RWPE1 (cell line): ENCODE measurements at places on chromosomes 3 and 15.
A peak's percentile ranks its signal among the peaks of the same experiment; 100 is the strongest.

DNA sequence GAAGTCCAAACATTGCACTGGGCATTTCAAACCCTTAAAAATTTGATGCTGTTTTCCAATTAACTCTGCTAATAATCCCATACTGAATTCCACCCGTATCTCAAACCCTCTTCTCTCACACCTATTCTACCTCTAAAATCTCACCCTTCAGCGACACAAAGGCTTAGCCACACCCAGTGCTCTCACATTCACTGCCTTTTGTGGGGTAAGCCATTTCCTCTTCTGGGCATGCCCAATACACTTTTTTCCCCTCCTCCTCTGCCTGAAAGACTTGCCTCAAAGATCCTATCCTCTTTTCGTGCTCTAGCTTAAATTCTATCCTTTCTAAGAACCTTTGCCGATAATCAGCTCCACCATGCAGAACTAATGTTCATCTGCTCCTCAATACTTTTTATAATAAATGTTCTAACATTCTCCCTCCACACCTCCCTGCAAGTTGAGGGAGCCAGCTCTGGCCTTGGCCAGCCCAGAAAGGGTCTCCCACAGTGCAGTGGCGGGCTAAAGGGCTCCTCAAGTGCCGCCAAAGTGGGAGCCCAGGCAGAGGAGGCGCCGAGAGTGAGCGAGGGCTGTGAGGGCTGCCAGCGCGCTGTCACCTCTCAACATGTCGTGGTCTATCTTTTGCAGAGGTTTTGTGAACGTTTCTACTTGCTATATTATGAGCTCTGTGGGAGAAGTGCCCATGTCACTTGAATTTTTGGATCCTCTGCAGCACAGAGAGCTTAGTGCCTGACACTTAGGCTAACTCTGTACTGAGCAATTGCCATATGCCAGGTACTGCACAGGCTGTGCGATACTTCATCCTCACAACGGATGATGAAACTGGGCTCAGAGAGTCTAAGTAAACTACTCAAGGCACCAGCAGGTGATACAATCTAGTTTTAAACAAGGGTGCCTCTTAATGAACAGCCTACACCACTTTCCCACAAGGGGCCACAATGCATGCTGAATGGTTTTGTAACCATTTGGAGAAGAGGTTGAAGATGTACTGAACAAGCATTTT, 53.6 kb upstream of the BCL6 start:
- no peak for DNase-seq

DNA sequence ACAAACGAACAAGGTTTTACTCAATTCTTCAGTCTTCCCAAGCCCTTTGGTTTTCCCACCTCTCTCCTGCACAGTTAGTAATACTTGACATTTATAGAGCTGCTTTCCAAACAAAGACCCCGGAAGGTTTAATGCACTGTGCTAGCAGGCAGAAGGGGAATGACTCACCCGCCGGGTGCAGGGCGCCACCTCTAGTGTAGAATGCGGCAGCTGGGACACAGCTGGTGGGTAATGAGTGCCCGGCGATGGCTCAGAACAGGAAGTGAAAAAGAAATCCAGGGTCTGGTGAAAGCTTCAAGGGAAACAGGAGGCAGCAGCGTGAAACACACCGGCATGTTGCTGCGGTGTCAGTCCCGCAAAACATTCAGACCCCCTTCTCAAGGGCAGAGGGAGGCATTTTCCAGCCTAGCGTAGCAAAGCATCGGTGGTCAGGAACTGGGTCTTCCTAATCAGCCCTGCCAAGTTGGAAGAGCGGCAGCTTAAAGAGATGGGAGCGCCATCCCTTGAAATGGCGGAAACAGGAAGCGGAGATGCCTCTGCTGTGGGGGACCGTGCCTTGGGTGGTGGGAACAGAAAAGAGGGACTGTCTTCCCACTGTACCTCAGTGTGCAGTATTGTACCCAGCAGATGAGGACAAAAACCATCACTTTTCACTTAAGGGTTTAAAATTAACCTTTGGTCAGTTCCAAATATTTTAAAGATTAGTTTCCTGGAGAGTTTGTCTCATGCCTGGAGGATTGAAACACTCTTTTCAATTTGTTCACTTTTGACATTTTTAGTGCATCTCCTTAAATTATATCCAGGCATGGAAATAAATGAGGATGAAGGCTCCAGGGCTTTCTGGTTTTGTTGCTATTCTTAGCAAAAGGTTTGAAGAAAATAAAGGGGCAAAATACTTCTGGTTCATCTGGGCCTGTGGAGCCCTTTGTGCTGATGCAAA, 160.7 kb upstream of the MCTP2 start:
- no peak for DNase-seq

GRCh38 chr15:77772641-77773402, 140.1 kb upstream of the LINGO1 start:
- no peak for DNase-seq

DNA sequence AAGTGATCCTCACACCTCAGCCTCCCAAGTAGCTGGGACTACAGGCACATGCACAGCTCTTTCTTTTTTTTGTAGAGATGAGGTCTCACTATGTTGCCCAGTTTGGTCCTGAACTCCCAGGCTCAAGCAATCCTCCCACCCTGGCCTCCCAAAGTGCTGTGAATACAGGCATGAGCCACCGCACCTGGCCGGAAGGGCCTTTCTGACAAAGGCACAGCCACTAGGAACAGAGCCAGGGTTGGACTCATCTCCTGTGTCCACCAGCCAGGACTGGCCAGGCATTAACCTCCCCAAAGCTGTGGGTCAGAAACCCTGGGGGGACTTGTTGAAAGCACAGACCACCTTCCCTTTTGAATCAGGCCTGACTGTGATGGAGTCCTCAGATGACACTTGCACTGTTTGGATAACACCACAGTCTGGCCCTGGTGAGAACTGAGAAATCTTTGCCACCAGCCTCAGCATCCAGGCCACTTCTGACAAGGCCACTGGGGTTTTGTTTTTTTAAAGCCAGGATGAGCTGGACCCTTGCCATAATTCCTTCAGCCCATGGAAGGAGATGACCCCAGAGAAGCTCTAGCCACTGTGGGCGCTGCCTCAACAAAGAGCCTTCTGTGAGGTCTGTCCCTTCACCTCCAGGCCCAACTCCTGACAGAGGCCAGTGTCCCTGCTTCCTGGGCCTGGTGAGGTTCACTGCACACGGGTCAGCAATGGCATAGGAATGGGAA, 4.8 kb downstream of the TKT start:
- DNase-seq = no peak

DNA sequence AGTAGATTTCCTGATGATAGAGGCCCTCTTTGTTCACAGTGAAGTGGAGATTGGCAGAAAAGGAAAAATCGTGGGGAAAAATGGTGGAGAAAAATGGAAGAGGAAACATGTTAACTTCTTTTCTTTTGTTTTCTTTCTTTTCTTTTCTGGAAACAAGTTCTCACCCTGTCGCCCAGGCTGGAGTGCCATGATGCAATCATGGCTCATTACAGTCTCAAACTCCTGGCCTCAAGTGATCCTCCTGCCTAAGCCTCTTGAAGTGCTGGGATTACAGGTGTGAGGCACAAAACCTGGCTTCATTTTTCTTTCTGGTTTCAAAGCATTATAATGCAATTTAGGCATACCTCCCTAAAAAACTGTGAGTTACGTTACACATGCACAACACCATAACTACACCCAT, 464.2 kb downstream of the MECOM start:
- DNase-seq = no peak

DNA sequence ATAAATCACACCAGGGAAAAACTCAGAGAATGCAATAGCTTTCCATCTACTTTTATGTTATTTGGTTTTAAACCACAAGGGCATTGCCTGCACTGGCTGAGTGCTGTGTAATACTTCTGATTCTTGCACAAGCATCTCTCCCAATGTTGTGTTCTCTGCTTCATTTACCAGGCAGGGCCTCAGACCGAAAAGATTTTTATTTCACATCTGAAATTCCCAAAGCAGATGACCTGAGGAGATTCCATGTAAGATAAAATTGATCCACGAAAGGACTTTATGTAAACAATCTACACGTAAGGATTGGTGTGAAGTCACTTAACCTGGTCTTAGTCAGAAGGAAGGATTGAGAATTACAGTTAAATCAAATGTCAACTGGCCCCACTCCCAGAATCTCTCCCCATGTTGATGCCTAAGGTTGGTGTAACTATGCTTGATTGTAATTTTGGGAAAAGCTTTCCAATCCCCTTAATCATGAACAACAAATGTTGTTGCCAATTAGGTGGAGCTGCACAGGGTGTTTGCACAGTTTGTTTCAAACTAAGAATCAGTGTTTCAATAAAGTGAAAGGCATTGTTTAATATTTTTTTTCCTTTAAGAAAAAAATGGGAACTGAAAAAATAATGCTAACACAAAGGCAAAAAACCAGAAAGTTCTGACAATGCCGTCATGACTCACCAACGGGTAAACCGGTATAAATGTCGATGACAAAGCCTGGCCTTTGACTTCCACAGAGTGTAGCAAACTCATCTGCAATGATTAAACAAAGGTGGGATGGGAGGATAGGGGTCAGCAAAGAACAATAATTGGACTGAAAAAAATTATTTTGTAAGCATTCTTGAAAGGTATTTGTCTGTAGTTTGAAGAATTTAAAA, 128.6 kb downstream of the DUT start:
- peak; percentile 39 for DNase-seq

GRCh38 chr3:112564940-112565305, 3.1 kb downstream of the SLC35A5 start:
- no peak for DNase-seq

- DNase-seq = no peak
These were observed 1.0 kb downstream of the USP8 start for GRCh38 chr15:50425219-50425618.

DNA sequence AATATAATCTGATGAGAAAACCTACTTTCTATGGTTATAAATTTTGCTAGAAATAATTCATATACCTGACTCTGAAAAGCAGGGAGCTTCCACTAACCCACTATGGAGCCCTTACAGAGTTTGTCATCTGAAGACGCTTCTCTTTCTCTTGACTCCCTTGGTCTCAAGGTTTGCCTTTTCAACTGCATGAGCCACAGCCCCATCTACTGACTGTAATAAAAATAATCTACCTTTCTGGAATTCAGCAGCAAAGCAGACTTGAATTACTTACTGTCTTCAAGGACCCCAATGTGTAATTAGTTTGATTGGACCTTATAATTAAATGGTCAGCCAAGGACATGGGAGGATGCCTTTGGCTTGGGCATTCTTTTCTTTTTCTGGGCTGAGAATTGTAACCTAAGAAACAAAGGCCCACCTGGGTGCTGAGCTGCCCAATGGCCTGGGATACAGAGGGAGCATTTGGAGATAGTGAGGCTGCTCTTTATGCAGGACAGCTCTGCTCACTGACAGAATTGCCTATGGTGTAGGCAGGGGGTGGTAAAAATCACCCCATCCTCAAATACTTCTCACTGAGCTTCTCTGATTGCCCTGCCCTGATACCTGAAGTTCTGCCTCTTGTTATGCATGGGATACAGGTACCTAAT, 178.6 kb upstream of the TRIM42 start:
- peak; percentile 11 for DNase-seq

DNA sequence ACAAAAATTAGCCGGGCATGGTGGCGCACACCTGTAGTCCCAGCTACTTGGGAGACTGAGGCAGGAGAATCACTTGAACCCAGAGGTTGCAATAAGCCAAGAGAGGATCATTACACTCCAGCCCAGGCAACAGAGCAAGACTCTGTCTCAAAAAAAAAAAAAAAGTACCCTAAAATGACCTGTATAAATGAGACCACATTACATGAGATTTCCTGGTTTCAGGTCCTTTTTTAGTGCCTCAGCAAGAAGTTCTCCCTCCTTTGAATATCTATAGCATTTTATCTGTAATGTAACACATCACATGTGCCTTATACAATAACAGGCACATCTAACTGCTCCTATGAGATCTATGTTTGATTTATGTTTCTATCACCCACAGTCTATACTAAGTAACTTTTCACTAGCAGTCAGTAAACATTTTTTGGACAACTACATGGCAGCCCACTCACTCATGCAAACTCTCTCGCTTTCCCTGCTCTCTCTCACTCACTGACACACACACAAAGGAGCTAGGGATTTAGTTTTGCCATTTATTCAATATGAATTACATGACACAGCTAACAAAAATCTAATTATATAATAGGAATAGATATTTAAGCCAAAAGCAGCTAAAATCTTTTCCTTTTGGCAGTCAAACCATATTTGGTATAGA, 34.1 kb downstream of the ADAM10 start:
- no peak for DNase-seq
